ENCODE measurements at places on chromosomes 6 and 20.
A peak's percentile ranks its signal among the peaks of the same experiment; 100 is the strongest.

DNA sequence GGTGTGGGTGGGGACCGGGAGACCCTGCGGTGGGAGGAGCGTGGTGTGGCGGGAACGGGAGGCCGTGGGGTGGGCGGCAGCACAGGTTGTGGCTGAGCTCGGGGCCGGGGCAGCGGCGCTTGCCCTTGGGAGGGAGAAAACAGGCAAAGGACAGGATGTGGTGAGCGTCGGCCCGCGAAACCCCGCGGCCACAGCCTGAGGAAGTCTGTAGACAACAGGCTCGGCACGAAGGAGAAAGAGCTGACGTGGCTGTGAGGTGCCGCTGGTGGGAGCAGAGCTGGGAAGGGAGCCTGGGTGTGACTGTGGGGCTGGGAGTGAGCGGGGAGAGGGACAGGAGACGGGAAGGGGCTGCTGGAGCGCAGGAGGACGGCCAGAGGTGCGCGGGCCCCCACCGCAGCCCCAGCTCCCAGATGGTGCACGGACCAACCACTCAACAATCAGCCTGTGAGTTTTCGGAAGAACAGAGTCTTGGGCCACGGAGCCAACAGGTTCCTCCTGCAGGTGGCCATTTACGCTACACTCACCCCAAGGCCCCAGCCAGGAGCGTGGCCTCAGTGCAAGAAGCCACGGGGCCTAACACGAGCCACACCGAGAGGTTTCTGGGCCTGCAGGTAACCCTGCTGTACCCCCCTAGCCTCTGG, 202.8 kb downstream of the DLL1 start:
- peak; percentile 48 for DNase-seq

DNA sequence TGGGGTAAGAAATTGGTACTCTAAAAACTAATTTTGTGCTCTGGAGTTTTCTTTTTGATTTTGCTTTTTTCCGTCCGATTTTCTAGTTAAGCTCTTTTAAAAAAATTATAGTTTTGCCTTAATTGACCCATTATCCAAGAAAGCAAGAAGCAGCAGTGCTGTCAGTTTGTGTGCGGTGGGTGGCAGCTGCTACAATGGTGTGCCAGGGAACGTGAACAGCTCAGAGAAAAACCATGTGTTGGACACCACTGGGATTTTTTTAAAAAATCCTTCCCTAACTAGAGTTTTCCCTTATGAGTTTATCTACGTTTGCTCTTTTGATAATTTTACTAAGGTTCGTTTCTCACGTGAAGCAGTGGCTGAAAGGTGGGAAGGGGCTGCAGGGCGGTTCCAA, 8.0 kb downstream of the MAP3K5 start:
- no peak for DNase-seq

DNA sequence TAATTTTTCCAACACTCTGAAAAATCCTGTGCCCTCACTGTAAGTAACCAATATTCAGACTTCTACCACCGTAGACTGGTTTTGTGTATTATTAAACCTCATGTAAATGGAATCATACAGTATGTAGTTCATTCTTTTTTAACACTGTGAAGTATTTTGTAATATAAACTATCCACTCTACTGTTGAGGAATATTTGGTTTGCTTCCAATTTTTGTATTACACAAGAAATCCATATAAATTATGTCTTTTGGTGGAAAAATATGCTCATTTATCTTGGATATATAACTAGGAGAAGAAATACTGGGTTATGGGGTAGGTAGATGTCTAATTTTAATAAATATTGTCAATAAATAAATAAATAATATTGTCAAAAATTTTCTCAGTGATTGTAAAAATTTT, 116.8 kb downstream of the CHD6 start:
- no peak for DNase-seq

DNA sequence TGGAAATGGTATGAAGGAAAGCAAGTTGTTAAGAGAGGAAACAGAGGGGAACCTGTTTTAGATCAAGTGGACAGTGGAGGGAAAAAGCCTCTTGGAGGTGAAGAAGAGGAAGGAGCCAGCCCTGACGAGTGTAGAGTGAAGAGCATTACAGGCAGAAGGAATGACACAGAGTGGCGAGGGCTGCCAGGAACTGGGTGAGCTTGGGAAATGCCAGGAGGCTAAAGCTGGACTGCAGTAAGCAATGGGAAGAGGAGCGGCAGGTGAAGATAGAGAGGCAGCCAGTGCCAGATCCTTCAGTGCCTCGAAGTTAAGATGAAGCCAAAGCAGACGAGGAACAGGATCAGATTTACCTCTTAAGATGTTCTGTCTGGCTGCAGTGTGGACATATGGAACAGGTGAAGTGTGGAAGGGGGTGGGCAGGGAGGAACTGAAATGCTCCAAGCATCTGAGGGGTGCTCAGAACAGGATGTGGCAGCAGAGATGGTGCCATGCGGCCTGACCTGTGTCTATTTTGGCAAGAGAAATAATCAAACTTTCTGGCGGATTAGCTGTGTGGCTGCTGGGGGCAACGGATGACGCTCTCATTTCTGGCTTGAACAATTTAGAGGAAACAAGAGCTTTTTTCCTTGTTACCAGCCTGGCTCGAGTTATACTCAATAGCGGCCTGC, 748.4 kb downstream of the PTPRT start:
- no peak for DNase-seq

GRCh38 chr6:90691823-90692222, 105.0 kb upstream of the MAP3K7 start:
- DNase-seq: no peak

DNA sequence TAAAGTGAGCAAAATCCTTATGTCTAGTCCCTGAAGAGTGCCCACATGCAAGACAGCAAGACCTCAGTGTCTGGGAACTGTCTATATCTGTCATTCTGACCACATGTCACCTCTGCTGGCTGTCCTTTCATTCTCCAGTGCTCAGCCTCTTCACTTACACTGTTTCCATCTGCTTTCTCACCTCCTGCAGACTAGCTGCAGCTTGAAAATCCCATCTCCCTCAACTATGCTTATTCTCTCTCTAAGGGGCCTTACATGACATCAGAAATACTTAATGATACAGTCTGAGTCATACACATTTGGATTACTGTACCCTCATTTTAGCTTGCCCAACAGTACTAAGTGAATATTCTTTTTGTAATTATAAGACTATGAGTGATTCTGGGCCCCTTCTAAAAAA, 587.8 kb downstream of the EPM2A start:
- no peak for DNase-seq

GRCh38 chr20:32624687-32625345, 39.7 kb upstream of the NOL4L start:
- DNase-seq: no peak

DNA sequence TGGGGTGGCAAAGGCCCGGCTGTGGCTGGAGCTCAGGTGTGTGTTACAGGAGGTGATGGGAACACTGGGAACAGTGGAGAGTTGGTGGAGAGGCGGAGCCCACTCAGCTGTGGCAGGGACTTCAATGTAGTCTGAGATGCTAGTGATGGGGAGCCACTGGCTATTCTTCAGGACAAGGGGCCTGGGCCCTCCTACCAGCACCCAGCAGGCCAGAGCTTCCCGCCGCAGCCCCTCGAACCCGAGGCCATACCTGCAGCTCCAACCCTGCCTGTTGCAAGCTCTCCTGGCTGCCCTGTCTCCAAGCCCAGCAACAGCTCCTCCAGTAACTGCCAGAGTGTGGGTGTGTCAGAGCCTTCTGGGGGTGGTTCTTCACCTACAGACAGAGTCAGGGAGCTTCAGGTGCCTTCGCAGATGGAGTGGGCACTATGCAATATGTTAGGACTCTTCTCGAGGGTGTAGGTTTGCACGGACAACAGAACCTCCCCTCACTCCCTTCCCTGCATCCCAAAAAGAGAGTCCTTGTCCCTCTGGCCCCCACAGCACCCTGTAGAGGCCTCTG, 146.2 kb upstream of the MLN start:
- DNase-seq: no peak

GRCh38 chr6:121055572-121056163, 278.6 kb downstream of the TBC1D32 start:
- DNase-seq: no peak

DNA sequence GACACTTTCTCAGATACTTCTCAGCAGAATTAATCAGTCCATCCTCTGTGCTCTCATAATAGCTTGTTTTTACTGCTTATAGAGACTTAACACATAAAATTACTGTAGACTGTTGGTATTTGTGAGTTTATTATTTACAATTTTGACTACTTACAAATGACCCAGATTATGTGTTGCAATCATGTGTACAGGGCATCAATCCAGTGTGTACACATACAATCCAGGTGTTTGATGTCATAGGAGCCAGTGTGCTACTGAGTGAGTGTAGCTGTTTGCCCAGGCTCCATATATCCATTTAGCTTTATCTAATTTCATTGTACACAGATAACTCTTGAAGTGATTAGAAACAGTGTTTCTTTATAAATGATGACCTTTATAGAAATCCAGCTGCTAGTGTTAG, 31.3 kb downstream of the TRMT11 start:
- no peak for DNase-seq

- DNase-seq: no peak
These were observed 261.9 kb upstream of the CITED2 start for GRCh38 chr6:139636391-139636790.

GRCh38 chr6:66390393-66390792, 683.4 kb upstream of the EYS start:
- no peak for DNase-seq

DNA sequence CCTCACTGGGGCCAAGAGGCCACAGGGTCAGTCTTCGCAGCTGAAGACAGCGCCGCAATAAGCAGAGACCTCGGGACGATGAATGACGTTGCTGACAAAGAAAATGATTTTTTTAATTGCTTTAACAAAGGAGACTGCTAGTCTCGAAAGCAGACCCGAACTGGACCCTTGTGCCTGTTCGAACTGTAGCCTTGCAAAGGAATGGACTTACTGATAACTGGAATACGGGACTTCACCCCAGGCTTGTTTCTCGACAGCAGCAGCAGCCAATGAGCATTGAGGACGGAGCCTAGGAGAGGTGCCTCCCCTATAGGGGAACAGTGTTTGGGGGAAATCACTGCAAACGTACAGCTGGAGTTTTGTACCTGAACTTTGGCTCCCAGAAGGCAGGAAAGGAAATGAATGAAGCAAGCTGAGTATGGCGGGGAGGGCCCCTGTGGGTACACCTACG, 1.3 kb upstream of the TAF4 start:
- peak; percentile 10 for DNase-seq

DNA sequence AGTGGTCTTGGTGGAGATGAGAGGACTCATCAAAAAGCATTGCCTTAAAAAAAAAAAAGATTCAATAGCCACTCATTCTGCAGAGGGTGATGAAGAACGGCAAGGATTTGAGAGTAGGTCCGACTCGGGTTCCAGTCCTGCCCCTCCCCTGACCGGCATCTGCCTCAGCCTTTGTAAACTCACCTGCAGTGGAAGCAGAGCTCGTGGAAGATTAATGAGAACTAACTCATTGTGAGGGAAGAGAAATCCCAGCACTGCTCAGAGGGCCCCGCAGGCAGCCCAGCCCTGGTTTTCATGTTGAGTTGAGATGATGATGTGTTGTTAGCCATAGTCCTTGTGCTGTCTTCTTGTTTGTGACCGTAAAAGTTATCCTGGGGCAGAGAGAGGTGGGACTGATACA, 59.4 kb downstream of the GCNT2 start:
- DNase-seq: no peak

- DNase-seq: no peak
These were observed 70.7 kb downstream of the ANKRD6 start for GRCh38 chr6:89503641-89504040.

- no peak for DNase-seq
These were observed 722.4 kb downstream of the GRIK2 start for GRCh38 chr6:102115911-102116310.

DNA sequence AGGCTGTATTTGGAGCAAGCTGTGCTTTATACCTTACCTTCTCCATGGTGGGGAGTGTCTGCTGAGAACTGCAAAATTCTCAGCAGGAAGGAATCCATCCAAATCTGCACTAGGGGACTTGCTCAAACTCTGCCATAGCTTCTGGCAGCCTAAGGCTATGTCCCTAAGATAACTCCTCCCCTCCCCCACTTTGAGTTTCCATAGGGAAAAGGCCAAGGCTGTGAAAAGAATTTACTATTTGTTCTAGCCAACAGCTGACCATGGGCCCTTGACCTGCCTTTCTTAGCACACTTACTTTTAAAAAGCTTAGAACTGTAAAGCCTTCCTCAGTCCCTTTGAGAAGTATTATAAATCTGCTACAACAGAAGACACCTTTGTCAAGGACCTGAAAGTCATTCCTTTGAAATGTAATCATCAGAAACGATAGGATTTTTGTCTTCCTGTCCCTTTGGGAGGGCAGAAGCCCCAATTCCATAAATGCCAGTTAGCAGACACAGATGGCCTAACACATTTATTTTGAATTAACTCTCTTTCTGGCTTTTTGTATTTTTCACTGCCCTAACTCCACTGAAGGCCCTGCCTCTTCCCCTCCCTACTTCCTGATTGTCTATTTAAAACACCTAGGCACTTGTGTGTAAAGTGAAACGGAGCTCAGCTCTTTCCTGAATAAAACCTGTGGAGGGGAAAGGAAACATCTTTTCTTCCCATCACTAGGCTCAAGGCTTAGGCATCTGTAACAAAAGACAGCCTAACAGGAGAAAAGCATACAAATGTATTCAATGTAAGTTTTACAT, 157.1 kb downstream of the AKAP7 start:
- DNase-seq: no peak

DNA sequence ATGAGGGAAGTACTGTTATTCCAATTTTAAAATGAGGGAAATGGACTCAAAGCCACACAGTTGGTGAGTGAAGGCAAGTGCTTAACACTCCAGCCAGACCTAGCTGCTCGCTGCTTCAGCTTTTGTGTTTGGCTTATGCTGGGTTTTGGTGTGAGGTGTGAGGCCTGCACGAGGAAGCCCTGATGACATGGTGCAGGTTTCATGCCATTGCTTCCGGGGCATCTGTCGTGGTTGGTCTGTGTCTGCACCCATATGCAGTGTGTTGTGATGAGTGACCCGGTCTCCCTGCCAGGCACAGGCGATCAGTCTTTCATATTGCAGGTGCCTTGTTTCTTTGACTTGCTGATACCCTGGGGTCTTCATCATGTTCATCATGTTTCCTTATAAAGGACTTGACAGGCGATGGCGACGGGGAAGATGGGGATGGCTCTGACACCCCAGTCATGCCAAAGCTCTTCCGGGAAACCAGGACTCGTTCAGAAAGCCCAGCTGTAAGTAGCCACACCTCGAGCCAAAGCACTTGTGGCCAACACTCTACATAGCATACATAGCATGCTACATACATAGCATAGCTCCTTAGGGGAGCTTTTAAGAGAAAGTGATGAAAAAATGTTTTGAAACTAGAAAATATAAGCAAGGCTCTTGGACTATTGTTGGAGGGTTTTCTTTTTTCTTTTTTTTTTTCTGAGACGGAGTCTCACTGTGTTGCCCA, 22.3 kb downstream of the DNMT3B start:
- no peak for DNase-seq

- no peak for DNase-seq
These were observed 49.3 kb upstream of the FAM83C start for GRCh38 chr20:35341366-35342028.

GRCh38 chr6:21767891-21768648, 174.5 kb downstream of the SOX4 start:
- no peak for DNase-seq

- no peak for DNase-seq
These were observed 32.1 kb downstream of the PREX1 start for GRCh38 chr20:48795732-48796131.
